ENCODE measurements at places on chromosomes 1 and 21.

- no peak for DNase-seq
Measured at GRCh38 chr1:26828411-26828991, 2.0 kb downstream of the ZDHHC18 start.

DNA sequence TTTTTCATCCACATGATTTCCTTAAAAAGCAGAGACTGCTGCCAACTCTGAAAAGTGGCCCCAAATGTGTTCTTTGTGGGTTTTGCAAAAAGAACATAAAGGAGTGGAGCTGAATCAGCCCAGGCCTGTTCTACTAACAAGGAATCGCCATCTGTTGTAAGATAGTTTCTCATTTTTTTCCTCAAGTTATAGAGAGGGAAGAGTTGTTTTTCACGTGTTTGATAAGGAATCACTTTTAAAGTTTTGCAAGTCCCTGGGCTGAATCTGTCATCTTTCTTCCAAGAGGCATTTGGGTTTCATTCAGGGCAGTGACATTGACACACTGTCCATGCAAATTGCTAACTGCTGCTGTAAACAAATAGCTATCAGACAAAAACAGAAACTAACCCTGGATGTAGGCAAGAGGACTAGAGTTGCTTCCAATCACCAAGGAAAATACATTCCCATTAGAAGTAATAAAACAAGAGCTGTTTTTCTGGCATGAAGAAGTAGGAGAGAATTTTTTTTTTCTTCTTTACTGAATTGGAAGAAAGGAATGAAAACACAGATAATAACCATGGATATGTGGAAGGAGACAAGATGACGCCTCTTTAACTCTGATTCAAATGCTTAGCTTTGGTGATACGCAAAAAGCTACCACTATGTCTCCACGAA is 58.8 kb upstream of the TBX15 start:
- no peak for DNase-seq

GRCh38 chr1:208209896-208210589 is 34.1 kb downstream of the PLXNA2 start:
- no peak for DNase-seq

DNA sequence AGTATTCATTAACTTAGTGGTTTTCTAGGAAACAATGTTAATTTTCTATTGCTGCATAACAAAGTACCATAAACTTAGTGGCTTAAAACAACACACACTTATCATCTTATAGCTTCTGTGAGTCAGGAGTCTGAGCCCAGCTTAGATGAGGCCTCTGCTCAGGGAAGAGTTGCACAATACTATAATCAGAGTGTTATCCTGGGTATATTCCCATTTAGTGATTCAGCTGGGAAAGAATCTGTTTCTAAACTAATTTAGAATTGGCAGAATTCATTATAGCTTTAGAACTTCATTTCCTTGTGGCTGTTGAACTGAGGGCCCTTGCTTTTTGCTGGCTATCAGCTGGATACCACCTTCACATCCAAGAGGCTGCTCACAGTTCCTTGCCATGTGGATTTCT is 515.5 kb downstream of the BRINP3 start:
- no peak for DNase-seq

GRCh38 chr1:145986551-145986950 is 9.8 kb downstream of the TXNIP start:
- DNase-seq: no peak

DNA sequence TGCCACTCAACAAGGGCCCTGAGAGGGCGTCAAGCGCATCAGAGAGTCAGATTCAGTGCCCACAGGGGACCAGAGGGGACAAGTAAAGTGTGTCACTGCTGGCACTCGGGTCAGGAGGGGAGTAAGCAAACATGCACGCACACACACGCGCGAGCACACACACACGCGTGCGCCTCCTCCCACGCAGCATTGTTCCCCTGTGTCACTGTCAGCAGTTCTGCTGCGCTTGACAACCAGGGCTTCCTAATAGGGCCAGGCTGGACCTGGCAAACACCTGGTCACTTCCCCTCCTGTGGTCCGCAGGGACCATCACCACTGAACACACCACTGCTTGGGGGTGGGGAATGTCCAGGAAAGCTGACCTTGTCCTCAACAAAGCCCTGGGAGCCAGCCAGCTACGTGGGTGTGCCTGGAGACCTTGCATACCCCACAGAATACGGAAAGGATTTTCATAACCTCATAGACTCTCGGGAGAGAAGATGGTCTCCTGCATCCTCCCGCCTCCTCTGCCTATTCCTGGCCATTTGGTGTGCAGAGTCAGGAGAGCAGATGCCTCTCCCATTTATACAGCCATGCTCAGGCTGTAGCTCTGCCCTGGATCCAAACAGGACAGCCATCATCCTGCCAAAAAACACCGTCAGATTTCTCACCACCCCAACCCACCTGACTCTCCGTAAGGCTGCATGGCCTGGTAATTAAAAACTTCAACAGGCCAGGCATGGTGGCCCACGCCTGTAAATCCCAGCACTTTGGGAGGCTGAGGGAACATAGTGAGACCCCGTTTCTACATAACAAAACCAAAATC is 73.2 kb downstream of the SSBP3 start:
- no peak for DNase-seq

- DNase-seq: peak; percentile 24
Measured at GRCh38 chr1:111690306-111690617, 48.9 kb downstream of the INKA2 start.

- DNase-seq: peak; percentile 66
Measured at GRCh38 chr1:45014321-45015028, 2.4 kb downstream of the UROD start.

GRCh38 chr1:178740491-178740890 is 15.4 kb downstream of the RALGPS2 start:
- no peak for DNase-seq

- no peak for DNase-seq
Measured at GRCh38 chr1:171769171-171769570, 12.3 kb upstream of the METTL13 start.

GRCh38 chr1:154973344-154974101 is 958 bp upstream of the CKS1B start:
- peak; percentile 98 for DNase-seq

DNA sequence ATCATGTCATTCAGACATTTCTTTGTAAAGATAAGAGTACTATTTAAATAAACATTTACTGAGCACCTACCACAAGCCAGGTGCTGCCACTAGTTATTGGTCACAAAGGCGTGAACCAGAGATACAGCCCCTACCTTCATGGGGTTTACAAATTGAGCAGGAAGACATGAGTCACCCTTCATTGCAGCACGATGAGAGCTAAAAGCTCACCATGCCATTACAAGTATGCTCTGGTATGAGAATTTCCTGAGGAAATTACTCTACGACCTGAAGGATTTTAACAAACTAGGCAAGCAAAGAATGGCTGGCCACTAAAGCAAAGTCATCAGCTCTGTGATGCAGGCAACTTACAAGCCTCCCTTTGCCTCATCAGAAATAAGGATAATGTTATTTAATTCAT is 346.8 kb downstream of the BRINP2 start:
- no peak for DNase-seq

DNA sequence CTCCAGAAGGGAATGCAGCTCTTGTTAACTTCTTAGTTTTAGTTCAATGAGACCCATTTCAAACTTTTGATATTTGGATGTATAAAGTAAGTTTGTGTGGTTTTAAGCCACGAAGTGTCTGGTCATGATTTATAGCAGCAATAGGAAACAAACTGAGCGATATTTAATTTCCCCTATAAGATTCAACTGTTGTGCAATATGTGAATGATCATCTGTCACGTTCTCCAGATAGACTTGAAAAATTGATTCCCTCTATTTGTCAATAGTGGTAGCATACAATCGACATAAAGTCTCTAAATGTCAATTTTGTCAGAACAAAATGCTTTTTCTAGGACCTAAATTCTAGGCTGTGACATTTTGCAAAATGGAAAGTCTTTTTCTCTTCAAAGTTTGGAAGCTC is 240.1 kb downstream of the KCTD3 start:
- no peak for DNase-seq

Measured in PC-9 (cell line).